ENCODE measurements at places on chromosomes 4 and X.
A peak's percentile ranks its signal among the peaks of the same experiment; 100 is the strongest.

DNA sequence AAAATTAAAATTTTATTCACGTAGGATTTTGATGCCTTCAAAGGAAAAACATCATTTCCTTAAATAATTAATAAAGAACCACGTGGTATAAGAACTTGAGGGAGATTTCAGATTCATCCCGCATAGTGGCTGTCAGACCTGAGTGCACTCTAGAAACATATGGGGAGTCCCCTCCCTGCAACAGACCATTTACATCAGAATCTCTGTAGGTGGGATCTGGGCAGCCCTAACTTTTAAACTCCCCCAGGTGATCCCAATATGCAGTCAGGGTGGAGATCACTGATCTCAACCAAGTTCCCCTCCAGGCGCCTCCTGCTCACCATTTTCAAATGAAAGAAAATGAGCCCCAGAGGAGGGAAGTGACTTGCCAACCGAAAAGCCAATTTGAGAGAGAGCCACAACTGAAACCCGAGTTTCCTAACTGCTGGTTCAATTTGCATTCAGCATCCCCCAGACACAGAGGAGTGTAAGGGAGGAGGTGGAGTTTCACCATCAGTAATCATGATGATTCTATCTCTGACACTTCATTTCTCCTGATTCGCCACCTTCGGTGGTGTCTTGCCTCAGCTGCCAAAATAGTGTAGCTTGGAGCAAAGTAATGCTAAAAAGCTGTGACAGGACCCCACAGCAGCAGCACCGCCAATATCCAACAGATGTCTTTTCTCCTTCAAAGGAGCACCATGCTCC is 11.4 kb downstream of the RNF150 start:
- no peak for DNase-seq

- no peak for DNase-seq
Measured at GRCh38 chr4:155738548-155738947, 20.3 kb upstream of the GUCY1B1 start.

- DNase-seq, result no peak
Measured at GRCh38 chr4:159216834-159217233, 114.0 kb downstream of the RAPGEF2 start.

DNA sequence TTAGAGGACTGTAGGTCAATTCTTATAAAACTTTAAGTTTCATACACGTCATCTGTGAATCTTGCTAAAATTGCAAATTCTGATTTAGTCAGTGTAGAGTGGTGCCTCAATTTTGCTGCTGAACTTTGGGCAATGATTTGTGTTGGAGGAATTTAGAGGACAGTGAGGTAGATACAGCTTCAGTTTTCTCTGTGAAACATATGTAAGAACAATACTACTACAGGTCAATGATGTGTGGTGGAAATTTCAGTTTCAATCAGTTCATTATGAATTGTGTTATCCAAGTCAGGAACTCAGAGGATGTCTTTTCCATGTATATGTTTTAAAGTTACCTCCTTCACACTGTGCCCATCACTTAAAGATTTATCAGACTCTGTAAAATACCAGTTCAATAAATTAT is 1597.8 kb upstream of the PCDH10 start:
- DNase-seq, result no peak

GRCh38 chr4:99630857-99631360 is 26.7 kb downstream of the C4orf54 start:
- DNase-seq, result no peak

DNA sequence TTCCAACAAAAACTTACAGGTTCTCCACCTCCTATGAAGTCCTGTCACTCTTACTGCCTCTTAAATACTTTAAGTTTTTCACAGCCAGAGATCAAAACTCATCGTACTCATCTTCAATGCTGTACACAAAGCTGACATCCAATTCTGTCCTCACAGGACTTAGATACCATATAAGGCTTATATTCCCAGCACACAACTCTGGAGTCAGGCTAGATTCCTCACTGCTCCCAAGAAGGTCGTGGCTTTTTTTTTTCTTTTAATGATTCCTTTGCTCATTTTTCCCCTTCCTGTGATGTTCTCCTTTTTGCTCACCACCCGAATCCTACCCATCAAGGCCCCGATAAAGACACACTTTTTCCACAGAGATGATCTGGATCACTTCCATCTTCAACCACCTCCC is 914 bp downstream of the TRAPPC2 start:
- DNase-seq, result no peak

DNA sequence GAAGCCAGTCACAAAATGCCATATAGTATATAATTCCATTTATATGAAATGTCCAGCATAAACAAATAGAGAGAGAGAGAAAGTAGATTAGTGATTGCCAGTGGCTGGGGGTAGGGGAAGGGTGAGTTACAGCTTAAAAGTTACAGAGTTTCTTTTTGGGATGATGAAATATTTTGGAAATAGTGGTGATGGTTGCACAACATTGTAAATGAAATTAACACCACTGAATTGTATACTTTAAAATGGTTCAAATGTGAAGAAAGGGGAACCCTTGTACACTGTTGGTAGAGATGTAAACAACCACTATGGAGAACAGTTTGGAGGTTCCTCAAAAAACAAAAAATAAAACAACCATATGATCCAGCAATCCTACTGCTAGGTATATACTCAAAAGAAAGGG is 131.2 kb upstream of the GPC4 start:
- DNase-seq, result no peak

DNA sequence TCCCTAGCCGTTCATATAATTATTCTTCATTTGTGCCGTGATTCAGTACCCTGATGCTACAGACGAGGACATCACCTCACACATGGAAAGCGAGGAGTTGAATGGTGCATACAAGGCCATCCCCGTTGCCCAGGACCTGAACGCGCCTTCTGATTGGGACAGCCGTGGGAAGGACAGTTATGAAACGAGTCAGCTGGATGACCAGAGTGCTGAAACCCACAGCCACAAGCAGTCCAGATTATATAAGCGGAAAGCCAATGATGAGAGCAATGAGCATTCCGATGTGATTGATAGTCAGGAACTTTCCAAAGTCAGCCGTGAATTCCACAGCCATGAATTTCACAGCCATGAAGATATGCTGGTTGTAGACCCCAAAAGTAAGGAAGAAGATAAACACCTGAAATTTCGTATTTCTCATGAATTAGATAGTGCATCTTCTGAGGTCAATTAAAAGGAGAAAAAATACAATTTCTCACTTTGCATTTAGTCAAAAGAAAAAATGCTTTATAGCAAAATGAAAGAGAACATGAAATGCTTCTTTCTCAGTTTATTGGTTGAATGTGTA is 7.0 kb downstream of the SPP1 start:
- DNase-seq, result no peak

DNA sequence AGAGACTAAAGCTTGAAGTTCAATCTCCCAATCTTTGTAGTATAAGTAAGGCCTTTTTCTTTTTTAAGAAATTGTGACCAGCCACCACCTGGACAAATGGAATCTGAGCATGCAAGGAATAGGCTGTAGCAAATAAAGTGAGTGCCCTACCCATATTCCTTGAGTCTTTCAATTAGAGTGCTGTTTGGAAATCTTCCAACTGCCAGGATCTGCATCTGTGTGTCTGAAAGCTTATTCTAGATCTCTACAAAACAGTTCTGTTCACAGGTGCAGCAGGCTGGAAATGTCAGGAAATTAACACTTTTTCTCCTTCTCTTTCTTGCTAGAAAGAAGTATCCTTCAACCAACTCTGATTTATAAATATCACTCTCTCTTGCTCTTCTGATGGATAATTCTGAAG is 76.7 kb upstream of the NDST3 start:
- no peak for DNase-seq

GRCh38 chr4:139682741-139683151 is 17.1 kb downstream of the MGST2 start:
- DNase-seq, result no peak

GRCh38 chr4:141571793-141572192 is 64.6 kb upstream of the IL15 start:
- DNase-seq, result no peak

- DNase-seq, result no peak
Measured at GRCh38 chrX:116238567-116239255, 68.2 kb downstream of the AGTR2 start.

DNA sequence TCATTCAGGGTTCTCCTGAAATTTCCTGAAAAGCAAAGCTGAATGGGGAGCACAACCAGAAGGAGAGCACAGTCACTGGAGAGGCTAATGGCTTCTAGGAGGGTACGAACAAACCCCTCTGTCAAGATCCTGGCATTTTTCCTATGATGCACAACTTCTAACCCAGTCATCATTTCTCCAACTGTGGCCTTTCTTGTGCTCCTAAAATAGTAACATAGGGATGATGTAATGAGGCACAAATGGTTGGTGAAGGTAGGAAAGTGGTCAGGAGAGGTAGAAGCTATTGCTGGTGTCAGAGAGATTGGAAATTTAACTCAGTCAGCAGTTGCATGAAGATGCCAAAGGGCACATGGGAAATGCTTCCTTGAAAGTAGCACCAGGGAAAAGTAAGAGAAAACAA is 52.7 kb downstream of the SLC10A7 start:
- DNase-seq, result no peak

GRCh38 chr4:142336251-142336934 is 509.7 kb downstream of the INPP4B start:
- no peak for DNase-seq

DNA sequence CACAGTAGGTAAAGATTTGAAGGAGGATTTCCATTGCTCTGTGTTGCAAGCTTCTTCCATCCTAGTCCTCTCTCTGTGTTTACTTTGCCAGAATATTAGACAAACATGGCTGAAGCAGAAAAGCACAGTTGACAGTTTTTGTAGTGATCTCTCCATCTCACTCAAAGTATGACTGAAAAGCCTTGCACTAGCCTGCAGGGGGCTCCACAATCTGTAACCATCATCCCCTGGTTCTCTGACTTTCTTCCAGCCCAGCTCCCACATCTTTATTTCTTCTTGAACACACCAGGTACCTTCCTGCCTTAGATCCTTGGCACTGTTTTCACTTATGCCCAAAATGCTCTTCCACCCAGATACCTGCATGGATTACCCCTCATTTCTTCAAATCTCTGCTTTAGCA is 34.1 kb upstream of the HHIP start:
- peak; percentile 8 for DNase-seq

DNA sequence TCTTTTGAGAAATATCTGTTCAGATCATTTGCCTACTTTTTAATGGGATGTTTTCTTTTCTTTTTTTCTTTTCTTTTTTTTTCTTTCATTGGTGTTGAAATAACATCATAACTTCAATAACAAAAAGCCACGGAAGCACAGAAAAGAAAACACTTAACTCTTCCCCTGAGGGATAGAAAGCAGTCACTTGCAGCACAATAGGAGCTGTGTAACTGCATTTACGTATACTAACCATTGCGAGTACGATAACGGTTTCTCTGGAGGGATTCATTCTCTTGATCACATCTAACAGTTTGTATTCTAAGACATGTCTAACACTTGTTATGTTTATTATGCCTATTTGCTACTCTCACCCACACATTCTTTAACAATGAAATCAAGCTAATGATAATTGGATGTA is 27.3 kb downstream of the C4orf46 start:
- no peak for DNase-seq

GRCh38 chrX:66221856-66222255 is 57.8 kb downstream of the HEPH start:
- DNase-seq, result no peak

DNA sequence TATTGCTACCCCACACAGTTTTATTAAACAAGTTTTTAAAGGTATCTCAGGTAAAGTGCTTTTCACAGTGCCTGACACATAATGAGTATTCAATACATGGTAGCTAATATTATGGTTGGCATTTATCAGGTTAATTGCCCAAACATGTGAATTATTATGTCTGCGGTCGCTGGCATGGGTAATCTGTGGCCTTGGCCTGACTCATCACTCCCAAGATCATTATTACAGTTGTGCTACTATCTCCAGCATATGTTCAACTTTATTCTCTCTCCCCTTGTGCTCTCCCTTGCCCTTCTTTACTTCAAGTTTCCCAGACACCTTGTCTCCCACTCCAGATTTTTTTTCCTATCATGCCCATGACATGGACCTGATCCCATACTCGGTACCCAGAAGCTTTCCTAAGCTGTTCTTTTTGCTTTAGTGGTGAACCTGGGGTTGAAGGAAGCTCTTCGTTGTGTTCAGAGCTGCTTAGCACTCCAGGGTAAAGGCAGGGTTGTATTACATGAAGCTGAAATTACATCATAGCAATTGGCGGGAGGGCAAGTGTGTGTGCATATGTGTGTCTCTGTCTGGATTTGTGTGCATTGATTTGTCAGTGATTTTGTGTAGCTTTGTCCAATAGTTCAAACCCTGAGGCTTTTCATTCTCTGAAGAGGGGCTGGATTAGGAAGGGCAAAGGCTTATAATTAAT is 176.5 kb upstream of the NRK start:
- no peak for DNase-seq

- DNase-seq, result no peak
Measured at GRCh38 chr4:151475035-151475714, 66.2 kb downstream of the FHIP1A start.

DNA sequence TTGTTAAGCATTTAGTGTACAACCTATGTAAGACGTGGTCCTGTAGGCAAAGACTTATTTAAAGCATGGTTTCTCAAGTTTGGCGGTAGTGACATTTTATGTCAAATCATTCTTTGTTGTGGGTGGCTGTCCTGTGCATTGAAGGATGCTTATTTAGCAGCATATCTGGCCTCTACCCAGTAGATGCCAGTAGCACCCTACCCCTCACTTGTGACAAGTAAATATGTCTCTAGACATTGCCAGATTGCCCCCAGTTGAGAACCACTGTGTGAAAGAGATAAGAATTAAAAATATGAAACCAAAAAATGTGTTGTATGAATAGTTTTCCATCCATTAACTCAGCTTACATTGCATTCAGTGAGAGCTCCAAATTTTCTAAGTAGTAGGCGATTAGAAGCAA is 25.5 kb downstream of the MMAA start:
- no peak for DNase-seq

GRCh38 chr4:71126719-71127118 is 133.3 kb downstream of the DCK start:
- no peak for DNase-seq

GRCh38 chr4:8112672-8113071 is 45.9 kb downstream of the ABLIM2 start:
- DNase-seq, result no peak

- no peak for DNase-seq
Measured at GRCh38 chrX:111719426-111720210, 38.6 kb downstream of the ALG13 start.

GRCh38 chr4:155559915-155560314 is 106.7 kb upstream of the GUCY1A1 start:
- no peak for DNase-seq

- DNase-seq, result no peak
Measured at GRCh38 chr4:6740347-6740746, 24.4 kb downstream of the BLOC1S4 start.

- no peak for DNase-seq
Measured at GRCh38 chr4:29309050-29309449, 1411.1 kb upstream of the PCDH7 start.

DNA sequence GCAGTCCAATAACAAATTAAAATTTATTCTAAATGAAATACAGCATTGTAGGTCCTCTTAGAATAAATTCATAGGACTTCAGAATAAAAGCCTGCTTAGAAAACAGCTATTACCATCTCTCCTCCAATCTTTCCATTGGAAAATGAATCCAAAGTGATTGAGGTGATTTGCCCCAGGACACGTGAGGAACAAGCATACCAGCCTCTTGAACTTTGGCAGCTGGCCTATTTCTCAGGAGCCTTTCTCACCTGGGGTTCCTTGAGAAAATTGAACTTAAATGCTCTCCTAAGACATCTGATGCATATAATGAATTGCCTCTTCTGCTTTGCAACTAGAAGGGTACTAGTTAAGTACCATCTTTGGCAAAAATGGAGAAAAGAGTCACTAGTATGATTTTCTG is 13.5 kb downstream of the ARHGAP24 start:
- no peak for DNase-seq

GRCh38 chr4:37124800-37125199 is 119.7 kb upstream of the NWD2 start:
- DNase-seq, result no peak

- no peak for DNase-seq
Measured at GRCh38 chr4:87574996-87575395, 33.3 kb upstream of the DSPP start.
